ENCODE measurements at places on chromosomes 5 and 9.
A peak's percentile ranks its signal among the peaks of the same experiment; 100 is the strongest.

GRCh38 chr9:16407617-16408016, 462.9 kb downstream of the BNC2 start:
- no peaks in the 10 kb centered on the region for H3K36me3 ChIP-seq
- H3K27me3 ChIP-seq: no peaks in the 10 kb centered on the region
- no peaks in the 10 kb centered on the region for H3K4me1 ChIP-seq
- DNase-seq: no peak

DNA sequence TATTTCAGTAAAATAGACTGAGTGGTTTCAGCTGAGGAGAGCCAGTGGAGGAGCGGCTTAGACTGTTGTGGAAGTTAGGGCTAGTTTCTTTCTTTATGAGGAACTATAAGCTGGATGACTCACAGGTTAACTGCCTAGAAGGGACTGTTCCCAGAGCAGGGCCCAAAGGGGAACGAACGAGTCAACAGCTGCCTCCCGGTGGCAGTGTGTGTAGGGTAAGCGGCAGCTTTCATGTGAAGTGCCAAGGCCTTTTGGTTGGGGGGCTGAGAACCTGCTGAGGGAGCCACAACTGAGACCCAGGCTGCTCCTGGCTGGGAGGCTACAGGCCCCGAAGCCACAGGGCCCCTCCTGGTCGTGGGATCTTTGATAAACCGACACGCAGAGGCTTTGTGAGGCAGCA, 7.0 kb downstream of the SQSTM1 start:
- H3K4me1 ChIP-seq: peaks cover 19% of the 10 kb centered on the region
- no peak for DNase-seq
- H3K27me3 ChIP-seq: peaks cover 8% of the 10 kb centered on the region
- H3K27ac ChIP-seq: peak overlapping the region; percentile 26
- H3K4me3 ChIP-seq: peak overlapping the region; percentile 72

- no peaks in the 10 kb centered on the region for H3K27me3 ChIP-seq
- H3K4me3 ChIP-seq: no peak overlapping the region
- peak; percentile 46 for DNase-seq
- no peak overlapping the region for H3K27ac ChIP-seq
- no peaks in the 10 kb centered on the region for H3K36me3 ChIP-seq
- H3K4me1 ChIP-seq: peaks cover 25% of the 10 kb centered on the region
Measured at GRCh38 chr9:79477955-79478771, 93.6 kb upstream of the TLE4 start.

GRCh38 chr5:16152601-16153568, 26.7 kb downstream of the MARCHF11 start:
- H3K36me3 ChIP-seq: peaks cover 3% of the 10 kb centered on the region
- peak overlapping the region; percentile 70 for H3K27ac ChIP-seq
- H3K27me3 ChIP-seq: no peaks in the 10 kb centered on the region
- DNase-seq: no peak

- H3K27me3 ChIP-seq: peaks cover 7% of the 10 kb centered on the region
- DNase-seq: peak; percentile 15
- H3K36me3 ChIP-seq: peaks cover 12% of the 10 kb centered on the region
- H3K27ac ChIP-seq: peak overlapping the region; percentile 89
- H3K4me3 ChIP-seq: peak overlapping the region; percentile 98
- H3K4me1 ChIP-seq: peaks cover 41% of the 10 kb centered on the region
Measured at GRCh38 chr9:128882677-128883603, 1.0 kb downstream of the LRRC8A start.

DNA sequence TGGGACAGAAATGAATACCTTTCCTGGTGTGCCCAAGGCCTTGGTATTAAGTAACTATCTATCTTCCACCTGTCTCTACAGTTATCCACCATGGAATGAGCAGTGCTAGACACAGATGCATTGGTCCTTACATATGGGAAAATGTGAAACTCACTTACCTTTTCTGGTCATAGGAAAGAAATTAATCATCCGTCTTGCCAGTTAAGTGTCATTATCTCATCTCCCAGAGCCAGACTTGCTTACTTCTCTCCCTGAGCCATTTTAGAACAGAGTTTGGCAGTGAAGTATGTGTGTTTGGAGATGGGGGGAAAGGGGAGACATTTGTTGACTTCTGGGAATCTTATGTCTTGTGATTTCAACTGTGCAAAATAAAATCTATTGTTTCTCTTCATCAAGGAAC, 1211.0 kb upstream of the CDH6 start:
- no peaks in the 10 kb centered on the region for H3K27me3 ChIP-seq
- H3K4me1 ChIP-seq: no peaks in the 10 kb centered on the region
- no peak overlapping the region for H3K27ac ChIP-seq
- H3K4me3 ChIP-seq: no peak overlapping the region

GRCh38 chr5:155394727-155395126, 381.2 kb downstream of the KIF4B start:
- H3K27me3 ChIP-seq: no peaks in the 10 kb centered on the region
- no peak overlapping the region for H3K27ac ChIP-seq
- DNase-seq: no peak
- H3K4me3 ChIP-seq: no peak overlapping the region
- H3K36me3 ChIP-seq: no peaks in the 10 kb centered on the region

DNA sequence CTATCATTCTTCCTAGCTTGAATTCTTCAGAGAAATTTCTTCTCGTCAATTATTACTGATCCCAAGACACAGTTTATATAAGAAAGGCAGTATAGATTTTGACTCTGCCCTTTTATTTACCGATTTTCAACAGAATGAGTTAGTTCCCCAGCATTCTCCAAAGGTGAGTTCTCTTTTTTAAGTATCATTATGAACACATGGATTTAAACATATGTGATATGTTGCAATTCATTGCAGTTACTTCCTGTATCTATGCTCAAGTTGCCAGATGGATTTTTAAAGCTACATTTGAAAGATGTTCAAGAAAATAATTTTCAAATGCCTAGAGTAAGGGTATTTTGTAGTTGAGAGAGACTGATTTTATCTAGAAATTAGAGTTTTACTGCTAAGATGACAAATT, 8.4 kb downstream of the WDR41 start:
- H3K4me3 ChIP-seq: no peak overlapping the region
- H3K27ac ChIP-seq: no peak overlapping the region
- no peaks in the 10 kb centered on the region for H3K4me1 ChIP-seq
- no peak for DNase-seq
- peaks cover 8% of the 10 kb centered on the region for H3K36me3 ChIP-seq

DNA sequence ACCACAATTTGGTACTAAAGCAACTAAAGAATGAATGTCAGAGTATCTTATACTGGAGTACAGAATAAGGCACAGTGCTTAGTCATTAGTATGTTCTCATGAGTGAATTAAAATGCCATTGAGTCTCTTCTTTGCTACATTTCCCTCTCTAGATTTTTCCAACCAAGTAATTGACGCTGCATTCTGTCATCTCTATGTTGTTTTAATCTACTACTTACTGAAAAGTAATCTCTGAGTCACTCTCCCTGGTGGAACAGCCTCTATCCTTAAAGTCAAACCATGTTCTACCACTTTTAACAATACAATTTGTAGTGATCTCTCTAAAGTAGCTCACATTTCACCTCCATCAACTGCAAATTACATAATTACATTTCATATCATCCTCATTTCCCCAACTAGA, 495.1 kb downstream of the CDH18 start:
- no peak overlapping the region for H3K4me3 ChIP-seq
- H3K4me1 ChIP-seq: no peaks in the 10 kb centered on the region
- H3K27ac ChIP-seq: no peak overlapping the region
- no peaks in the 10 kb centered on the region for H3K27me3 ChIP-seq
- no peaks in the 10 kb centered on the region for H3K36me3 ChIP-seq

DNA sequence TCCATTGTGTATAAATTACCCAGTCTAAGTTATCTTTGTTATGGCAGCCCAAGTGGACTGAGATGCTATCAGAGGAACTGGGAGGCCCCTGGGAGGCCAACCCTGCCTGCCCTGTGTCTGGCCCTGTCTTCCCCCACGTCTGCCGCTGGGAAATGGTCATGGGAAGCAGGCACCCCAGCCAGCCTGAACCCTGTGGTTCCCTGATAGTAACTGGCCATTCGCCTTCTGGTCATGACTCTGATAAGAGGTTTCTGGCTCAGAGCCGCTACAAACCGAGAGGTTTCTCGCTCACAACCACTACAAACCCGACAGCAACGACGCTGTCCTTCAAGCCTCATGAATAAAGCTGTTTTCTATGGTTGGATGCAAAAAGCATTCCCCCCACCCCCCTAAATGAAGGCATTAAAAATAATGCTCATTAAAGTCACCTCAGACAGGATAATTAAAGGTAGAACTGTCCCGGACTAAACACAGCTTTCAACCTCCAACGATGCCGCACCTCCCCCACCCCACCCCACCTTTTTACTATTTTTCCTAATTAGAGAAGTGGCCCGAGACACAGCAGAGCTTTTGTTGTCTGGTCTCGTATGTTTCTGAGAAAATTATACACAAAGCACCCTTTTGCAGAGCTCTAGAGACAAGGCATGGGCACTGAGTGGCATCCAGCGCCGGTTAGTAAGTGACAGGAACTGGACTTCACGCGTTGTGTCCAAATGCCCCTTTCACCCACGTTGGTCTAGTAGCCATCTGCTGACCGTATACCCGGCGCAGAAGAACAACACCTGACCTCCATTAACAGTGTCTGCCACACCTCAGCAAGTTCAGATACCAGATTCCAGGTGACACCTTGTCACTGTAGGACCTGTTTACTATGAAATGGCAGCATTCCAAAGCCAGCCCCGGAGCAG, 140.8 kb downstream of the COL23A1 start:
- peaks cover 26% of the 10 kb centered on the region for H3K4me1 ChIP-seq
- H3K27ac ChIP-seq: peak overlapping the region; percentile 52
- peaks cover 4% of the 10 kb centered on the region for H3K36me3 ChIP-seq
- no peak for DNase-seq
- H3K4me3 ChIP-seq: no peak overlapping the region

GRCh38 chr9:21097817-21098216, 20.1 kb upstream of the IFNB1 start:
- H3K27ac ChIP-seq: no peak overlapping the region
- H3K36me3 ChIP-seq: no peaks in the 10 kb centered on the region
- no peak overlapping the region for H3K4me3 ChIP-seq
- DNase-seq: no peak

GRCh38 chr5:166637295-166637694, 1654.2 kb upstream of the WWC1 start:
- no peak for DNase-seq
- H3K4me1 ChIP-seq: no peaks in the 10 kb centered on the region
- H3K27me3 ChIP-seq: no peaks in the 10 kb centered on the region
- H3K36me3 ChIP-seq: no peaks in the 10 kb centered on the region
- H3K27ac ChIP-seq: no peak overlapping the region
- H3K4me3 ChIP-seq: no peak overlapping the region

DNA sequence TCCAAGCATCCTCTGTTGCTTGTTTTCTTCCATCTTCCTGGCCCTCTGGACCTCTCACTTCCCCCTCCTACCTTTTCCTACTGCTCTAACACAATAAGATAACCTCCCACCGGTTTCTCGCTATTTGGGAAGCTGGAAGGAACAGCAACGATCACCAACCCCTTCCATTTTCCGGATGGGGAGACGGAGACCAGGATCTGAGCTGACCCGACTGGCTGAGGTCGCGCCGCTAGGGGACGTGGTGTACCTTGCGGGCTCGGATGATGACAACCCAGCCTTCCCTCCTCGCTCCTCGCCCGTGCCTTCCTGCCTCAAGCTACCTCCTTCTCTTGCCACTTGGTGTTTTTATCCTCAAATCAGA, 1.9 kb downstream of the LPAR1 start:
- H3K4me1 ChIP-seq: peaks cover 23% of the 10 kb centered on the region
- H3K4me3 ChIP-seq: peak overlapping the region; percentile 91
- peak overlapping the region; percentile 31 for H3K27ac ChIP-seq
- DNase-seq: peak; percentile 70
- H3K27me3 ChIP-seq: peaks cover 5% of the 10 kb centered on the region

DNA sequence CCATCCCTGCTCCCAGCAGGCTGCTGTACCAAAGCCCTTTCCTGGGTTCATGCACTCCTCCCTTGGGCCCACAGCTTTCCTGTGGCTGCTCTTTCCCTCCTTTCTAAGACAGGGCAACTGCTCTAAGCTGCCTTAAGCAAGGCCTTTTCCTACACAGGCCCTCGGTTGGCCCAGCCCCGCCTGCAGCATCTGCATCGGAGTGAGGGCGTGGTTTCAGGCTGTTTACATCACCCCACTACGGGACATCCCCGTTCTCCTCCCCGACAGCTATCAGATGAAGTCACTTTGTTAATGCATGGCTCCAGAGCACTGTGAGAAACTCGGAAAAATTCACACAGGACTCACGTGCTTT, 3.4 kb downstream of the DPH7 start:
- H3K27ac ChIP-seq: no peak overlapping the region
- no peak for DNase-seq
- peaks cover 9% of the 10 kb centered on the region for H3K27me3 ChIP-seq
- peak overlapping the region; percentile 38 for H3K4me3 ChIP-seq
- peaks cover 16% of the 10 kb centered on the region for H3K4me1 ChIP-seq

DNA sequence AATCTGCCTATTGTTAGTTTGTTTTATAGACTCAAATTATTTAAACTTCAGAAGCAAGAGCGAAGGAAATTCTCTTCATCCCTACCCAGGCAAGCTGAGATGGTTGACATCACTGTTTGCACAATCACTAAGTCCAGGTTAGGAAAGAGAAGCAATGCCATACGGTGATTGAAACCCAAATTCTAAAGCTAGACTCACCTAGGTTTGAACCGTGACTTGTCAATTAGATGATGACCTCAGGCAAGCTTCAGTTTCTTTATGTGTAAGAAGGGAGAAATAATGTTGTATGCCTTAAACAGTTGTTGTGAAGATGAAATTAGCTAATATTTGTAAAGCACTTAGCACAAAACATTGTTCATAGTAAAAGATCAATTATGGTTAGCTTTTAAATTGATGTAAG, 96.5 kb upstream of the ANKRD55 start:
- H3K27me3 ChIP-seq: peaks cover 5% of the 10 kb centered on the region
- H3K4me3 ChIP-seq: no peak overlapping the region
- peaks cover 25% of the 10 kb centered on the region for H3K4me1 ChIP-seq
- no peak overlapping the region for H3K27ac ChIP-seq
- H3K36me3 ChIP-seq: no peaks in the 10 kb centered on the region

DNA sequence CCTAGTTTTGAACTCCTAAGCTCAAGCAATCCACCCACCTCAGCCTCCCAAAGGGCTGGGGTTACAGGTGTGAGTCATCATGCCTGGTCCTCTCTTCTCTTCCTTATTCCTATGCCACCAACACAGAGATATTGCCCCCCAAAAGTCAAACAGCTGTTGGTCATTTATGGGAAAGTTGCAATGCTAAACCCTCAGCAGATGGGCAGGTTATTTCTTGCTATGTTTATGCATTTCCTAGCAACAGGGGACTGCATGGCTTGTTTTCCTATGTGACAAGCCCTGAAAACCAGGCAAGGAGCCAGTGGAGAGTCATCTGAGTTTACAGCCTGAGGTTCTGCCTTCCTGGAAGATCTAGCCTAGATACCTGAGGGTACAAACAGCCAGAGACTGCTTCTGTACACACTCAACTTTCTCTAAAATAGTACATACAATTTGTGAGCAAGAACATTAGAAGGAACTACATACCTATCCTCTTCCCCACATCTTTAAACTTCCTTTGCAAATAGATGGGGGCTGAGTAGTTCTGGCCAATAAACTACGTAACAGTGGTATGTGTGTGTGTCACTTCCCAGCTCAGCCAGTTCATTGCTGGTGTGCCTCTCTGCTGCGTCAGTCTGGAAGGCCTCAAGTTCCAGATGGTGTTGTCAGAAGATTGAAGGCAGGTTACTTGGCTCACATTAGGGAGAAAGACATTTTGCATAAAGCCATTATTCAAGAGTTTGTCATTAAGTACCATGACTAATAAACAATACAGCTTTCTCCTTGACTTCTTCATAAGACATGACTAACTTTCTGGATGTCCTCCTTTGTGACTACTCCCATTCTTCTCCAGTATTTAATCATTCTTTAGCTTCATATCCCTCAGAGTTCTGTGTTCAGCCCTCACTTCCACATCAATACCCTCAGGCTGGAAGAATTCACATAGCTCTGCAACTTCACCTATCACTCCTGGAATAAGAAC, 65.3 kb downstream of the CSNK1A1 start:
- DNase-seq: no peak
- H3K27ac ChIP-seq: peak overlapping the region; percentile 59
- H3K4me3 ChIP-seq: no peak overlapping the region
- H3K36me3 ChIP-seq: no peaks in the 10 kb centered on the region

Data from endothelial cell (in vitro differentiated cells).